ENCODE measurements at places on chromosomes 13 and 19. TPM values are rescaled to one million over a fixed set of nuclear protein-coding genes. Genes with fewer than 3 reads are reported as not detected.

The KLK14 gene
- not detected for total RNA-seq

The NDUFS7 gene
- 72.2 TPM for total RNA-seq

The CCNA1 gene
- total RNA-seq, result 9.4 TPM

The SBK2 gene
- total RNA-seq, result 1.5 TPM

The SDHAF1 gene
- total RNA-seq, result 9.6 TPM

All from uterine smooth muscle cell (primary cell).